ENCODE measurements at places on chromosomes 12 and 14.

GRCh38 chr14:68393259-68393658 lies 399.6 kb downstream of the ZFP36L1 start:
- DNase-seq: no peak

DNA sequence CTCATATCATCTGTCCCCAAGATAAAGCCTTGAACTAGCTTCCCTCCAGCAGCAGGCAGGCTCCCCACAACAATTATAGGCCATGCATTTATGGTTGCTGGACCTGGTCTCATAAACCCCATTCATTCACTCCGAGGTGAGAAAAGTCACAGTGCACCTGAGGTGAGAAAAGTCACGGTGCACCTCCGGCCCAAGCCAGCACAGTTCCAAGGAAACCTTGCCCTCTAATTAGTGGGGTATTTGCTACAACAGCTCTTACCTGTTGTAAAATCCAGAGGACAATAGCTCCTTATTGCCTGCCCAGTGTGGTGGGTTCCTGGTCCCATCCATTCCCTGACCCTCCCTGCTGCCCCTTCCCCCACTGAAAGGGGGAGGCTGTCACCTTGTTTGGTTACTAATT lies 65.6 kb downstream of the FBXL14 start:
- DNase-seq: no peak

DNA sequence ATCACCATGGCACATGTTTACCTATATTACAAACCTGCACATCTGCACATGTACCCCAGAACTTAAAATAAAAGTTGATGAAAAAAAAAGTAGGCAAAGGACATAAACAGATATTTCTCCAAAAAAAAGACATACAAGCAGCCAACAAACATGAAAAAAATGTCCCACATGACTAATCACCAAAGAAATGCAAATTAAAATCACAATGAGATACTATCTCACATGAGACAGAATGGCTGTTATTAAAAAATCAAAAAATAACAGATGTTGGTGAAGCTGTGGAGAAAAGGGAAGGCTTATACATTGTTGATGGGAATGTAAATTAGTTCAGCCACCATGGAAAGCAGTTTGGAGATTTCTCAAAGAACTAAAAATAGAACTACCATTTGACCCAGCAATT lies 68.0 kb upstream of the FAR2 start:
- no peak for DNase-seq

GRCh38 chr12:130482448-130482847 lies 144.8 kb downstream of the PIWIL1 start:
- no peak for DNase-seq

DNA sequence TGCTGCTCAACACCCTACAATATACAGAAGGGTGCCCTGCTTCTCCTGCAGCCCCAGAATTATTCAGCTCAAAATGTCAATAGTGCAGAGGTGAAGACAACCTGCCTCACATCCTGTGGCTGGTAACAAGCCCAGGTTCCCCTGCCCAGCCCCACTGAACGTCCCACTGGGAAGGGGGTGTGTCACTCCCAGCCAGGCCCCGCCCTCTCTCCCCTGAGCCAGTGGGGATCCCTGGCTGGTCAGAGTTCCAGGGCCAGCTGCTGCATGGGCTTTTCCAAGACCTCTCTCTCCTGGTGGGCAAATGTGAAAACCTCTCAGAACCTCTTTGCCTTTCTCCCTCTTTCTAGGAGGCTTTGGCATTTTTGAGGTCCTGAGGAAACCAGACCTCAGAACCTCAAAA lies 13.7 kb upstream of the LHX5 start:
- DNase-seq: no peak

GRCh38 chr14:75280831-75281653 lies 2.4 kb downstream of the FOS start:
- DNase-seq: no peak

DNA sequence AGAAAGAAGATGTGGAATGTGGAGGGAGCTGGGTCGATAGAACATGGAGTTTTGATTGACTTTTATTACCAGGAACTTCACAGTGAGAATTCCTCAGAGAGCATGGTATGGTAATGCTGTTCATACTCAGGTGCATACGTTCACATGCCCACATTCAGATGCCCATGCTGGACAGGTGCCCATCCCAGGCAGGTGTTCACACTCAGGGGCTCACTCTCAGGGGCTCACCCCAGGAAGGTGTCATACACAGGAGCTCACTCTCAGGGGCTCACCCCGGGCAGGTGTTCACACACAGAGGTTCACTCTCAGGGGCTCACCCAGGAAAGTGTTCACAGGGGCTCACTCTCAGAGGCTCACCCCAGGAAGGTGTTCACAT lies 360.0 kb upstream of the SFSWAP start:
- no peak for DNase-seq

DNA sequence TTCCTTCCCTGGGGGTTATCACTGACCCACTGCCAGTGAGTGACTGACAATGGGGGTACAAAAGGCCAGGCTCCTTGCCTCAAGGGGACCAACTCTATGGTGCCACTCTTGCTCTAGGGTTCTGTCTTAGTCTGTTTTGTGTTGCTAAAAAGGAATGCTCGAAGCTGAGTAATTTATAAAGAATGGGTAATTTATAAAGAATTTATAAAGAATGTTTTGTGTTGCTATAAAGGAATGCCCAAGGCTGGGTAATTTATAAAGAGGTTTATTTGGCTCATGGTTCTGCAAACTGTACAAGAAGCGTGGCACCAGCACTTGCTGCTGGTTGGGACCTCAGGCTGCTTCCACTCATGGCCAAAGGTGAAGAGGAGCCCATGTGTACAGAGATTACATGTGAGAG lies 15.8 kb upstream of the RASSF8 start:
- DNase-seq: no peak

- DNase-seq: no peak
Observed at GRCh38 chr12:94972795-94973194, 30.7 kb downstream of the NDUFA12 start.

DNA sequence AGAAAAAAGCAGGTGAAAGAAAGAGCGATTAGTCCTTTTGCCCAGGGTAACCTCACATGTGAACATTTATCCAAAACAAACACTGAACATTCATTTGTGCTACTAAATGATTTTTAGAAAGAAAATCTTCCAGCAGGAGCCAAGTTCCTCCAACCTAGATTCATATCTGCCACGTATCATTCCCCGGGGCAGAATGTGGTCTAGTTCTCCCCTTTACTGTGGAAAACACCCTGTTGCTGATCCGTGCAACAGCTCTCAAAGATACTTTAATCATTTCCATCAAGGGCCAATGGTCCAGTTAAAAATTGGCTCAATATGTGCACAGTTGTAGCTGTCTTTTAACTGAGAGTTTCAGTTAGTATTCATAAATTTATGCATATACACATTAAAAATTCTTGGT lies 479.1 kb downstream of the ATP23 start:
- DNase-seq: peak; percentile 87

- DNase-seq: no peak
Observed at GRCh38 chr12:103912069-103912468, 18.1 kb upstream of the HSP90B1 start.

- peak; percentile 83 for DNase-seq
Observed at GRCh38 chr12:47602325-47602724, 103.5 kb downstream of the RPAP3 start.

DNA sequence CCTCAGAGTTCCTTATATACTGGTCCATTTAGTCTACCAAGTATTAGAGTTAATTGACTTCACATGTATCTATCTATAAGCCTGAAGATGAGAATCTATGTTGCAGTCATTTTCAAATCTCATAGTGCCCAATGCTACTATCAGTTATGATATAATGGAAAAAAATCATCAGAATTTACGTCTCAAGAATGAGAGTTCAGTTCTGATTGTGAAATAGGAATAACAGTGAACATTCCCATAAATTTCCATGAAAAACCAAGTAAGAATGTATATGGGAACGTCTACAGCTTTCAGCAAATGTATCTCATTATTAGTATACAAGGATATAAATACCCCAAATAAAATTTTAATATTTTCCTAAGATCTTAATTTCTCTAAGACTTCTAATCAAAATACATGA lies 77.2 kb downstream of the PPP1R12A start:
- no peak for DNase-seq

DNA sequence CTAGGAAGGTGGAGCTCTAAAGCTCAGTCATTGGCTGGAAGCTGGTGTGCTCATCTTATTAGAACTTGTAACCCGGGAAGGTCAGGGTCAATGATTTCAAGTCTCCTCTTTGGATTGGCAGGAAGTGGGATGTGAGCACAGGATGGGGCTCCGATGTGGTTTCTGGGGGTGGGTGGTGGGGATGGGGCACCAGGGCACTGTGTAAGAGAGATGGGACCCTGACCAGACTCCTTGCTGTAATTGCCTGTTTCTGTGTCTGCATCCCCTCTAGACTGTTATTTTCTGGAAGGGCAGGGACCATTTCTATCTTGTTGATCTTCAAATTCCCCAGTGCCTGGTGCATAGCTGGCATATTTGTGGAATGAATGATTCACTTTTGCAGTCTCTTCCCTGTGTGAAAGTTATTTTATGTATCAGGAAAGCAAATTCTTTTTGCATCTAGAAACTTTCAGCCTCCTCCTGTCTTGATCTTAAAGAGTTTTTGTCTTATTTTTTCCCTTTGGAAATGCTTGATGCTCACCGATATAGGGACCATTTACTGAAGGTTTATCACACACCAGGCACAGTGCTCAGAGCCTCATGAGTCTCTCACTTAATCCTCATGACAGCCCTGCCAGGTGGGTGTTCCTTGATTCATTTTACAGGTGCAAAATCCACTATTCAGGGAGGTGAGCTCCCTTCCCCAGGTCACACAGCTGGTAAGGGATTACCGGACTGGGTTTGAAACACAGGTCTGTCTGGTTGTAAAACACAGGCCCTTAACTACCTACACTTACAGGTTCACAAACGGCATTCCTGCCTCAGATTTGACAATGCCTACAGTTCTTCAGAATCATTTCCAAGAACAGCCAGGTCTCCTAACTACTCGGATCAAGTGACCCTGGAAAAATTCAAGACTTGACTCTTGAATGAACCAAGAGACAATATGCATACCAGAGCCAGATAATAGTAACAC lies 86.9 kb upstream of the IGF1 start:
- peak; percentile 51 for DNase-seq

- no peak for DNase-seq
Observed at GRCh38 chr12:57842342-57843294, 3.9 kb downstream of the CTDSP2 start.

DNA sequence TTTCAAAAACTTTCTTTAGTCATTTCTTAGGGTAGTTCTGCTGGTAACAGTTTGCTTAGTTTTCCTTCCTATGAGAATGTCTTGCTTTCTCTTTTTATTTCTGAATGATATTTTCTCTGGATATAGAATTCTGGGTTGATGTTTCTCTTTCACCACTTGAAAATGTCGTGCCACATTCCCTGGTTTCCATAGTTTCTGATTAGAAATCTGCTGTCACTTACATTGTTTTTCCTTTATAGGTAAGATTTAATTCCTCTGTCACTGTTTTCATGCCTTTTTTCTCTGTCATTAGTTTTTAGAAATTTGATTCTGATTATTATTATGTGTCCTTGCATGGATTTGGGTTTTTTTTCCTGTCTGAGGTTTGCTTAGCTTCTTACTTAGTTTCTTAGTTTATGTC lies 77.3 kb upstream of the PCNX4 start:
- no peak for DNase-seq

- peak; percentile 61 for DNase-seq
Observed at GRCh38 chr12:57001448-57001906, 4.9 kb downstream of the ZBTB39 start.

All from fibroblast of the aortic adventitia (primary cell).